ENCODE measurements at places on chromosomes 12 and 14.
A peak's percentile ranks its signal among the peaks of the same experiment; 100 is the strongest.

DNA sequence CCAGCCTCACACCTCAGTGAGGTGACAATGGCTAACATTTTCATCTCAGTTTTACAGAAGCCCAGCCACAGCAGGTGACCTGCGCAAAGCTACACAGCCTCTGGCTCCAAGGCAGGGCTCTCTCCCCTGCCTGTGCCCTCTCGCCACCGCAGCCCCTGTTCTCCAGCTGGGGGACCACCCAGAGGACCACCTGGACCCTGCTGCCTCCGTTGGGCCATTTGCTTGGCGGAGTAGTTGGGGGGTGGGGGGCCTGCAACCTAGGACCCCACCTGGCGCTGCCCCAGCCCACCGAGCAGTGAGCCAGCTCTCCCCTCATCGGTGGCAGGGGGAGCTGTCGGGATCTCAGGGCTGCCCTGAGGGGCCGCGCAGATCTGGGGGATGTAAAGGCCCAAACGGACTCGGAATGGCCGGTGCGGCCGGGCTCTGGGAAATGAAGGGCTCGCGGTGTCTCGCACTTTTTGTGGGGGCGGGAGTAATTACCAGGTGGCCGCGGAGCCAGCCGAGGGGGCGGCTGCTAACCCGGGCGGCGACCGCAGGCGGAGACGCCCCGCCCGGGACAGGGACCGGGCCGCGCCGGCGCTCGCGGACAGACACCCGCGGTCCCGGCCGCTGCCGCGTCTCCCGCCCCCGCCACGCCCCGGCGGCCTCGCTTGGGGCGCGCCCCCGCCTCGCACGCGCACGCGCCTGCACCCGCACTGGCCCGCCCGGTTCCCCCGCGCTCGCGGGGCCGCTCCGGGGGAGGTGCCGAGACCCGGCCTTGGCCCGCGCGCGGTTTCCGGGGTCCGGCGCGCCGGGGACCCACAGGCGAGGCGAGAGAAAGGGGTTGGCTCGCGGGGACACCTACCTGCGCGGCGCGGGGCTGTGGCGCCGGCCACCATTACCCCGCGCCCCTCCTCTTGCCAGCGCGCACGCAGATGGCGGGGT lies 8.6 kb upstream of the GPR68 start:
- no peak for DNase-seq

DNA sequence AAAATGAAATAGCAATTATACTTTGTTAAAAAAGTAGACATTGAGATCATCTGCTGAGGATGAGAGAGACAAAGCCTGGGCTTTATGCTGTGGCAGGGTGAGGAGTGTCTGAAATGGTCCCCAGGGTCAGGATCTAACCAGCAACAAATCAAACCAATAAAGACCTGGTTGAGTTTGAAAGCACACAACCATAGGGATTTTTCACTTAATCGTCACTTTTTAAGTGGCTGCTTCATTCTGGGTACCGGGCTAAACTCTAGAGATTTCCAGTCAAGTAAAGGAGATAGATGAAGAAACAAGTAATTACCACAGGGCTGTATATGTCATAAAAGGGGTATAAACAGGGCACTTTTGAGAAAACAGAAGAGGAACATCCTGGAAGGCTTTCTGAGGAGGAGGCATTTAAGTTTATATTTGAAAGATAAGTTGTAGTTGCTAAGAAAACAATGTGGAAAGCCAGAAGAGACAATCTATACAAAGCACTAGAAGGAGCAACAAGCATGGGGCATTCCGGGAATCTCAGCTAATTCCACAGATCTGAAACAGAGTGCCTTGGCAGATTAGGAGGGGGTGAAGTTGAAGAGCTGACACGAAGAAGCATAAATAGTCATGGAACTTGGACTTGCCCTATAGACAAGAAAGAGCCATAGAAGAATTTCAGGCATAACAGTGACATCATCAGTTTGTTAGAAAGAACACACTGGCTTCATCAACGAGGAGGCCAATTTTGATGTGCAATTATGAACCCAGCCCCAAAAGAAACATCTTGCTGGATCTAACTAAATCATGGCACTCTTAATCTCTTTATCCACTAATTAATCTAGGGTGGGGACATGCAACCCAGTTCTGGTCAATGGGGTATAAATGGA lies 46.9 kb upstream of the FRS2 start:
- DNase-seq: no peak

DNA sequence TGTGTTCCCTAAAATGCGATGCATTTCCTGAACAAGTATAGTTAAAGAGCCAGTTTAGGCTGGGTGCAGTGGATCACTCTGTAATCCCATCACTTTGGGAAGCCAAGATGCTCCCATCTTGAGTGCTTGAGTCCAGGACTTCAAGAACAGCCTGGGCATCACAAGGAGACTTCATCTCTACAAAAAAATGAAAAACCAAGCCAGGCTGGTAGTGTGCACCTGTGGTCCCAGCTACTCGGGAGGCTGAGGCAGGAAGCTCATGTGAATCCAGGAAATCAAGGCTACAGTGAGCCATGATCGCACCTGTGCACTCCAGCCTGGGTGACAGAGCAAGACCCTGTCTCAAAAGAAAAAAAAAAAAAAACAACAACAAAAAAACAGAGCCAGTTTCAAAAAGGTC lies 26.3 kb downstream of the HECTD1 start:
- no peak for DNase-seq

DNA sequence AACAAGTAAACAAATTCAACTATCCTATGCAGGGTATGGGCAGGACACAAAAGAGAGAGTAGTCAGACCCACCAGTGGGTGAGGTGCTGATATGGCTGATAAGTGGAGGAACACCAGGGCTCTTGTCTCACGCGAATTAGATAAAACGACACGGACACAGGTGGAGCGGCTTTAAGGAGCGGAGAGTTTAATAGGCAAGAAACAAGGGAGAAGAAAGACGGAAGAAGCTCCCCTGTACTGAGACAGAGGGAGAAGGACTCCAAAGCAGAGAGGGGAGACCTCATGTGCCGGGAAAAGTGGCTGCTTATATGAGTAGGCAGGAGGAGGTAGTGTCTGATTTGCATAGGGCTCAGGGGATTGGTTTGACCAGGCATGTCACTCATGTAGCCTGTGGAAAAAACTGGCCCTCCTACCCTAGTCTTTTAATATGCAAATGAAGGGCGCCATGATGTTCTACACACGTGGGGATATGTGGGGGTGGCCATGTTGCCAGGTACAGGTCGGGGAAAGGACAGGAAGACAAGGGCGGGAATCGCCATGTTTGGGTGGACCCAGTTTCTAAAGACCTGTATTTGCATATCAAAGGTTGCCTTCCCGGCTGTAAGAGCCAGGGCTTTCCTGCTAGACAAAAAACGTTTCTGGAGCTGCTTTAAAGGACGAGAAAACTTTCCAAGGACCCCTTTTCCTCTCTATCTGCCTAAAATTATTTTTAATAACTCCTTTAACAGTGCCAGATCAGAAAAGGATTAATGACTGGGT lies 28.8 kb downstream of the RPGRIP1 start:
- DNase-seq: peak; percentile 3

- DNase-seq: no peak
These were observed 162.7 kb downstream of the EGLN3 start for GRCh38 chr14:33788161-33788560.

- DNase-seq: peak; percentile 80
These were observed 26.7 kb downstream of the NTN4 start for GRCh38 chr12:95763809-95764253.

DNA sequence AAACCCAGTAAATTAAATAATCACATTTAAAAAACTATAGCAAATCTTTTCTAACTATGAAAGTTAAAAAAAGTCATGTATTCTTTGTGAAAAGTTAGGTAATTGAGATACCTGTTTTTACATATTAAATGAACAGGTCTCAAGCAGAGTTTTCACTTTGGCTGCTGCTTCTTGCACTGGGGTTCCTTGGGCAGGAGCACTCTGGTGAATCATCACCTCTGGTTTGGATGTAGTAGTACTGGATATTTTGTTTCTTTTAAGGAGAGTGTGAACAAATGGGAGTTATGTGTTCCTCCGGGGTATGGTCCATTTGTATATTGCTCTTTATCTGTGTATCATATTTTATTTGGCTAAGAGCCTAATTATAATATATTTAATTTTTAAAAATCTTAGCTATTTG lies 82.7 kb downstream of the FUT8 start:
- no peak for DNase-seq

DNA sequence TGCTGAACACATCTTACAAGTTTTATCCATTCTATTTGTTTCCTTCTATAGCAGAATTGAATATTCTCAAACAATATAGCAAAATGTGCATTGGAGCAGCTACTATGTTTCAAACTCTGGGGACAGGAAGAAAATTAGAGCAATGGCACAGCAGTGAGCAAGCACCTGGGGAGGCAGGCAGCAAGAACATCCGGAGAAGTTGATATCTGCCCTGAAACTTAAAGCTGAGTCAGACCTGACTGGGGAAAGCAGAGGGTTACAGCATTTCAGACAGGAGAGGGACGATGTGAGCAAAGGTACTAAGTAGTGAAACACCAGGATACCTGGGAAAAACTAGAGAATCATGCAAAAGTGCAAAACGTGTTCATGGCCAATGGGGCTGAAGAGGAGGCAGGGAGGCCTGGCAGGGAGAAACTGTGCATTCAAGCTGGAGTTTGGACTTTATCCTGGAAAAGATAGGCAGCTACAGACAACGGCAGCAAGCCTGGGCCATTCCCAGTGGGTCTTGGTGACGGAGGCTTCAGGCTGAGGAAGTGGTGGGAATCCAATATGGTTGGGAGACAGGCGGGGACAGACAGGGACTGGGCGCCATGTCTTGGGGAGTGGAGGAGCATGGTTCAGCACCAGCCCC lies 118.0 kb upstream of the CDKN3 start:
- no peak for DNase-seq

- no peak for DNase-seq
These were observed 24.3 kb upstream of the CHGA start for GRCh38 chr14:92898566-92899131.

DNA sequence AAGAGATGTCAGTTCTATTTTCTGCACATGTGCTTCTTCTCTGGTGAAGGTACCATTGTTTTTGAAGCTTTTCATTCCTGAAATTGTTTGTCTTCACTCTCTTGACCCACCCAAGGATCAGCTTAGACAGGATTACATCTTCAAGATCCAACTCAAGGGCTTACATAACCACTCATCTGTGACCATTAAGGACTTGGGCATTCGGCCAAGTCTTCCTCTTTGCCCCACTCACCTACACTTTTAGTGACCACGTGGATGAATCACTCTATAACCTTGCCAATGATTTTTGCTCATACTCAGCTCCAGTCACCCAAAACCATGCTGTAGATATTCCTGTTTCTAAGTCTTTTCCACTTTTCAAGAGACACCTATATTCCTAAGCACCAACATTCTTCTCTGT lies 36.5 kb upstream of the SSTR1 start:
- DNase-seq: peak; percentile 65

DNA sequence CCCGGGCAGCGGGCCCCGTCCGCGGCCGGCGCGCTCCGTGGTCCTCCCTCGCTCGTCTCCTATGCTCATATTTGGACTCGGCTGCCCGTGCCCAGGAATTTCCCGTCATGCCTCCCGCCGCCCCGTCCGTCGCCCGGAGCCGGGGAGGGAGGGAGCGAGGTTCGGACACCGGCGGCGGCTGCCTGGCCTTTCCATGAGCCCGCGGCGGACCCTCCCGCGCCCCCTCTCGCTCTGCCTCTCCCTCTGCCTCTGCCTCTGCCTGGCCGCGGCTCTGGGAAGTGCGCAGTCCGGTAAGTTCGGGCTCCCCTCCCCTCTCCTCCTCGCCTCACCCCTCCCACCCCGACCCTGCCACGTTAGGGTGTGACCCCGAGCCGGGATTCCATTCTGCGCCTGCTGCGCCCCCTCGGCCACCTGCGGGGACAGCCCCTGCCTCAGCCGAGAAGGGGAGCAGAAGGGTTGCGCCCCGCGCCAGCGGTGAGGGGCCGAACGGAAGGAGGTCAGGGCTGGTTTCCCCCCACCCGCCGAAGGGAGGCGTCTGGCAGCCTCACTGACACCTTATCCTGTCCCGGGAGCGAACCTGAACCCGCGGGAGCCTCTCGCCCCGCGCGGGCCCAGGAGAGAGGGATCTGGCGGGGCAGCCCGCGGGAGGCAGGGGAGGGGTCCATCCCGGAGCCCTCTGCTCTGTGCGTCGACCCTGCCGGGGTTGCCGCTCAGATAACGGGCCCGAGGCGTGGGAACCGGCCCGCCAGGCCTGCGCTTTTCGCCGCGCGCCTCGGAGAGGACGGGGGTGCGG lies at the start of gene MSRB3:
TSS of gene MSRB3 (plus strand) at position 108 of the 793 bp plus-strand sequence. CDS start 29,897 bp downstream, outside the sequence.
- peak; percentile 83 for DNase-seq

- DNase-seq: no peak
These were observed 162.1 kb downstream of the ESRRB start for GRCh38 chr14:76537906-76538647.

GRCh38 chr12:69508091-69508490 lies 37.9 kb downstream of the FRS2 start:
- DNase-seq: no peak

DNA sequence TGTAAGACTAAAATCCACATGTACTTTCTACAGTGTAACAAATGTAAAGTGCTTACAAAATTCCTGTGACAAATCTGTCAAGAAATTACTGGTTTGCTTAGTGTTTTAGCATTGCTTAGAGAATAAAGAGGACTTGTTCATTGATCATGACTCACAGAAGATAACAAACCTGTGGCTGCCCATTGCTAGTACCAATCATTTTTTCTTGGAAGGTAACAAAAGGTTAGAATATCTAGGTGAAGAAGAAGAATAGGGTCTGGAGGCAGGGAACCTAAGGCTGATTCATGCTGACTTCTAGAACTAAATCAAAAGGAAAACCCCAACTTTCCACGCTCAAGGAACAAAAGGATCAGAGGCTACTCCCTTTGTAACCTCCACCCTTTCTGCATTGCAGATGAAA lies 232.7 kb upstream of the ABCD2 start:
- no peak for DNase-seq

DNA sequence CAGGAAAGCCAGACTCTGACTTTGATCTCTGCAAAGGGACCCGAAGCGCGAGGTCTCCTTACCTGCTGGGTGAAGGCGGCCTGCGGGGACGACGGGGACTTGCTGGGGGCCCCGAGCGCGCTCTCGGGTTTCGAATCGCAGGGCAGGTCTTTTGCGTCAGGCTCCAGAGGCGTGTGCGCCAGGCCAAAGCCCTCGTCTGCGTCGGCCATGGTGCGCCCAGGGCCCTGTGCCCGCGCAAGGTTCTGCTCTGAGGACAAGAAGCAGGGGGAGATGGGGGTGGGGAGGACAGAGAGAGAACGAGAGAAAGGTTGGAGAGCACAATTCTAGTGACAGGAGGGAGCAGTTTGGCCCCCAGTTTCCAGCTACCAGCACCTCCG lies 2.3 kb downstream of the TBX5 start:
- no peak for DNase-seq

GRCh38 chr14:90641615-90642243 lies 174.5 kb downstream of the TTC7B start:
- no peak for DNase-seq

DNA sequence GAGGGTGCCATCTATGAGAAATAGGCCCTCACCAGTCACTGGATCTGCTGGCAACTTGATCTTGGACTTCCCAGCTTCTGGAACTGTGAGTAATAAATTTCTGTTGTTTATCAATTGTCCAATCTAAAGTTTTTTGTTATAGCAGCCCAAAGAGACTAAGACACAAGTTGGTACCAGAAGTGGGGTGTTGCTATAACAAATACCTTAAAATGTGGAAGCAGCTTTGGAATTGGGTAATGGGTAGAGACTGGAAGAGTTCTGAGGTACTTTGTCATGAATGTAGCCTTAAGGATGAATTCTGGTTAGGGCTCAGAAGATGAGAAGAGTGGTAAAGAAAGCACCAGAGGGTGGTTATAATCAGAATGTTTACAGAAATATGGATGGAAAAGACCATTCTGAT lies 21.5 kb downstream of the GMFB start:
- no peak for DNase-seq

- DNase-seq: no peak
These were observed 24.2 kb downstream of the FGD4 start for GRCh38 chr12:32423559-32423958.
